ENCODE measurements at places on chromosomes 3 and 15.

DNA sequence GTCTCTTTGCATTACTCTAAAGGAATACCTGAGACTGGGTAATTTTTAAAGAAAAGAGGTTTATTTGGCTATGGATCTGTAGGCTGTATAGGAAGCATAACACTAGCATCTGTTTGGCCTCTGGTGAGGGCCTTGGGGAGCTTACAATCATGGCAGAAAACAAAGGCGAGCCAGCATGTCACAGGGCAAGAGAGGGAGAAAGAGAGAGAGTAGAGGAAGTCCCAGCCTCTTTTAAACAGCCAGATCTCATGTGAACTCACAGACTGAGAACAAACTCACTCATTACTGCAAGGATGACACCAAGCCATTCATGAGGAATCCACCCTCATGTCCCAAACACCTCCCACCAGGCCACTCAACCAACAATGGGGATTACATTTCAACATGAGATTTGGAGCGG, 974.6 kb downstream of the FHIT start:
- DNase-seq: no peak

- DNase-seq: no peak
Observed at GRCh38 chr15:42710662-42711061, 26.3 kb downstream of the CDAN1 start.

GRCh38 chr3:140152851-140153639, 218.1 kb downstream of the CLSTN2 start:
- DNase-seq: no peak

DNA sequence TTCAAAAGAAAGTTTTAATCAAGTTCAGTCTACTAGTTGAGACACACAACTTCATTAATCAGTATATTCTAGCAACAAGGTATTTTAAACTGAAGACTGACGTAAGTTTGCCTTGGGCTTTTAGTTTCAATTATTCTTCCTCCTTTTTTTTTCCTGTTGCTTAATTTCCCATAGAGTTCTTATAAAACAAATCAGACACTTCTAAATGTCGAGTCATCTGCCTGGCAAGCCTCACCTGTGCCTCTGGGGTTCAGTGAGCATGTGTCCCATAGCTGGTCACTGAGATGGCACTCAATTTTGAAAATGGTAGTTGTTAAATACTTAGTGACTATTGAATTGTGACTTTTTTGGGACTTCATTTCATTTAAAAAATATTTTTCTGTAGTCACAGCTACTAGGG, 27.4 kb downstream of the NKIRAS1 start:
- no peak for DNase-seq

DNA sequence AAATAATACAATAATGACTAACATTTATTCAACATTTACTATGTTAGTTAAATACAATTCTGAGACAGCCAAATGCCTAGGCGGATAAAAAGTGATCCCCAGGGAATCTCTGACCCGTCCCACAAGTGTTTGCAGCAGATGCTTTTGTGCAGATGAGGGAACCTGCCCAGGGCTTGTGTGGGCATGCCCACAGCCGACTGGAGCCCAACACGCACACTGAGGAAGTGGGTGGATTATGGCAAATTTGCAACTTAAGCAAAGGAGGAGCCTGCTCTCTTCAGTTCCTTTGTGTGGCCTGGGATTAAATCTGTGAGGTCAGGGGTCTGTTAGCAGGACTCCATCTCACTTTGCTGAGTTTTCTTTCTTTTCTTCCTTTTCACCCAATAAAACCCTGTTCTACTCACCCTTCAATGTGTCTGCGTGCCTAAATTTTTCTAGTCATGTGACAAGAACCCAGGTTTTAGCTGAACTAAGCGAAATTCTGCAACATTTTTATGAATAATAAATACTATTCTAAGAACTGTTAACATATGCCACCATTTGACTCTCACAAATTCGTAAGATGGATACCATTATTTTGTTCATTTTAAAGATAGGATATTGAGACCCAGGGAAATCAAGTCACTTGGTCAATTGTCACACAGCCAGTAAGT, 13.9 kb upstream of the RTP1 start:
- DNase-seq: no peak

GRCh38 chr15:31270767-31271166, 55.9 kb upstream of the KLF13 start:
- no peak for DNase-seq

GRCh38 chr3:129560911-129561594, 18.1 kb downstream of the H1-8 start:
- no peak for DNase-seq

DNA sequence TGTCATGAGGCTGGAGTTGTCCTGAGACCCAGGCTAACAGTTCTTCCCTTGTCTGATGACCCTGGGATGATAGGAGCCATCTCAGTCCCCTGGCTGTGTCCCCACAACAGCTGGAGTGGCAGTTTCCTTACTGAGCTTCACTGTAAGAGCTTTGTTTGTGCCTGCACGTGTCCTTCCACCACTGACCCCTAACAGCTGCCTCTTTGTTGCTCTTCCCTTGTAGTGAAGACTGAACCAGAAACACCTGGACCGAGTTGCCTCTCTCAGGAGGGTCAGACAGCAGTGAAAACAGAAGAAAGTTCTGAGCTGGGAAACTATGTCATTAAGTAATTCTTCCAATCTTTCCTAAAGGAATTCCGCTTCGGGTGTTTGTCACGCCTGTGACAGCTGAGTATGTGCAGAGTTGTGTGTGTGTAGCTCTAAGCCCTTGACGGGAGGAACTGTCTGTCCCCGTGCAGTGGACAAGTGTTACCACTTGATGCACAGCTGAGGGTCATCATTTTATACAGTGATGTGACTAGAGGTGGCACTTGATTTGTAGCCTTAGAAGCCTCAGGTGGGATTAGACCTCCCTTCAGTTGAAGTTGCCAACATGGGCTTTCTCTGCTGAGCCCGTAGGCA, 25.0 kb downstream of the MAP6D1 start:
- DNase-seq: no peak

DNA sequence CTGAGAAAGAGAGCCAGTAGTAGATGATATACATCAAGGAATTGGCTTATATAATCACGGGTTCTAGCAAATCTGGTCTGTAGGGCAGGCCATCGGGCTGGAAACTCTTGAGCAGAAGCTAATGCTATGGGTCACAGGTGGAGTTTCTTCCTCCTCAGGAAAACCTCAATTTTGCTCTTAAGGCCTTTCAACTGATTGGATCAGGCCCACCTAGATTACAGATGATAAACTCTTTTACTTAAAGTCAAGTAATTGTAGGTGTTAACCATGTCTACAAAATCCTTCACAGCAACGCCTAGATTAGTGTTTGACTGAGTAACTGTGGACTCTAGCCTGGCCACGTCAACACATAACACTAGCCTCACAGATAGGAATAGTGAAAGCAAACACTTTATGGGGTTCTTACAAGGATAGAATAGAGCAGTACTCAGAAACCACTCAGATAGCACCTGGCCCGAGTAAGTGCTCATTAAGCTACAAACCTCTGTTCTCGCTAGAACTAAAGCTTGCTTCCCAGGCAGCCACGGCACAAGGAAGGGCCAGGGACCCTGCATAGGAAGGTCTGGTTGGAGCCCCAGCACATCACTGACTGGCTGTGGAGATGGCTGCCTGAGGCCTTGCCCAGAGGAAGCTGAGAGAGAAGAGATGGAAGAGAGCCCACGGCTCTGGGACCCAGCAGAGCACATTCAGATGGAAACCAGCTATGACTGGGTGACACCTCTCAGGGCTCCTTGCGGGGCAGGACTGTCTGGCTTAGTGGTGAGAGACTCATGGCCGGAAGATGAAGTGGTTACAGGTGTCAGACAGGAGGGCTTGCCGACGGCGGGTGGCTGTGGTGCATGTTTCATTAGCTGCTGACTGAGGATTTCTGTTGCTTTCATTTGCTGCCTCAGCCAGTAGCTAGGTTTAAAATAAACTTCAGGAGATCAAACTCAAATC, 202.5 kb upstream of the TLE3 start:
- peak; percentile 68 for DNase-seq

DNA sequence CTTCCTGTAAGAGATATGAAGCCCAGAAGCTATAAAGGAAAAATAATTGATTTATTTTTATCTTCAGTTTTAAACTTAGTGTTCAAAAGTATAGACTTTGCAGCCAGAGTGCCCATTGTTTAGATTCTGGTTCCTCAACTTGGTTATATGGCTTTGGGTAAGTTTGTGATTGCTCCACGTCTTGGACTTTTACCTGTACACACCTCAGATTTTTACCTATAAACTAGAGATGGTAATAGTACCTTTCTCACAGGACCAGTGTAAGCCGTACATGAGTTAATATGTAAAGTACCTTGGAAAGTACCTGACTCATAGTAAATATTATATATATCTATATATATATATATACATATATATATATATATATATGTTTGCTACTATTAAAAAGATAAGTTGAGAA, 283.8 kb downstream of the RAP2B start:
- DNase-seq: no peak

DNA sequence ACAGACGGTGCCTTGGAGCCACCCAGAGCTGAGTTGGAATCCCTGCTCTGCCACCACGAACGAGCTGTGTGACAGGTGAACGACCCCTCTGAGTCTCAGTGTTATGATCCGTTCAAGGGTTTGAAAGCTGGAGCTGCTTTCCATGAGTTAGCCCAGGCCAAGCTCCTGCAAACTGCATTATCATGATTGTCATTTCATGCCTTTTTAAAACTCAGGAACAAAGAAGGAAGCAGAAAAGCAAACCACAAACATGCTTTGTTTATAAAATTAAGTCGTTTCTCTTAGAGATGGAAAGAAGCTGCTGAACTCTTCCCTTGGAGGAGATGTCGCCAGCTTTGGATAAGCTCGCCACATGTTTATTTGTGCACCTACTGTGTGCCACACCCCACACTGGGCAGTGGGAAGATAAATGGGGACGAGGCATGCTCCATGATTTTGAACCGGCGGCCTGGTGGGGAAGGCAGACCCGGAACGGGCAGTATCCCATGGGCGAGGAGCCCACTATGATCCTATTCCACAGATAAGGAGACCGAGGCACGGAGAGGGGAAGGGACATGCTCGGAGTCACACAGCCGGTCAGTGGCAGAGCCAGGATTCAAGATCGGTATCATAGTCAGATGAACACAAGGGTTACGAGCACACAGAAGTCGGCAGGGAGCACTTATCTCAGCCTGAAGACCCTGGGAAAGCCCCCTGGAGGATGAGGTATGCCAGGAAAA, 15.9 kb downstream of the HRH1 start:
- no peak for DNase-seq

All from stimulated activated CD4-positive, alpha-beta T cell treated with anti-CD3 and anti-CD28 coated beads, TNF-alpha, amount 100 ng/mL, for 48 hours (primary cell).